Left lung (tissue), 14 donors: ENCODE measurements at places on chromosomes 3 and 15. TPM values are rescaled to one million over a fixed set of nuclear protein-coding genes. Genes with fewer than 3 reads are reported as not detected.

DNA sequence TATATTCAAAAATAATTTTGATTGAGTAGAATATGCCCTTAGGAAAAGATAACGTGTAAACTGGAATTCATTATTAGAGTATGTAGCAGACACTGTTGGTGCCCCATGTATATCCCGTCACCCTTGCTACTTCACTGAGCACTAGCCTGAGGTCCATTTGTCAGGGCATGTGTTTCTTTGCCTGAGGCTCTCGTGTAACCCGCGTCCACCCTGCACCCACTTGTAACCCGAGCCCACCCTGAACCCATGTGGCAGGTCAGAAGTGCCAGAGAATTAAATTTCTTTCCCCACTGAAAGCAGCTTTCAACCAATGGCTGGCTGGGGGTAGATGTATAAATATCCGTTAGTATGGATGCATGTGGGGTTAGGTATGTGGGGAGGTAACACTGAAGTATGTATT is 474.2 kb upstream of the ZNF385D start:
- no peaks in the 10 kb centered on the region for H3K4me1 ChIP-seq
- H3K27me3 ChIP-seq = no peaks in the 10 kb centered on the region
- no peak overlapping the region for H3K4me3 ChIP-seq

- H3K4me1 ChIP-seq = no peaks in the 10 kb centered on the region
- no peaks in the 10 kb centered on the region for H3K36me3 ChIP-seq
These were observed 158.4 kb downstream of the FAM43A start for GRCh38 chr3:194844046-194844445.

GRCh38 chr3:30510596-30510995 is 95.8 kb upstream of the TGFBR2 start:
- no peaks in the 10 kb centered on the region for H3K36me3 ChIP-seq
- no peak overlapping the region for H3K4me3 ChIP-seq
- no peaks in the 10 kb centered on the region for H3K27me3 ChIP-seq
- DNase-seq = no peak
- H3K27ac ChIP-seq = no peak overlapping the region
- peaks cover 4% of the 10 kb centered on the region for H3K4me1 ChIP-seq

Gene CLDN11
- total RNA-seq = 9.9 TPM

Gene ZPLD1
- 0.26 TPM for total RNA-seq

Gene DPPA2
- total RNA-seq = not detected

- no peak overlapping the region for H3K27ac ChIP-seq
- H3K4me3 ChIP-seq = no peak overlapping the region
- H3K36me3 ChIP-seq = no peaks in the 10 kb centered on the region
- DNase-seq = no peak
- no peaks in the 10 kb centered on the region for H3K4me1 ChIP-seq
These were observed 292.6 kb upstream of the DPH6 start for GRCh38 chr15:35838424-35839111.

DNA sequence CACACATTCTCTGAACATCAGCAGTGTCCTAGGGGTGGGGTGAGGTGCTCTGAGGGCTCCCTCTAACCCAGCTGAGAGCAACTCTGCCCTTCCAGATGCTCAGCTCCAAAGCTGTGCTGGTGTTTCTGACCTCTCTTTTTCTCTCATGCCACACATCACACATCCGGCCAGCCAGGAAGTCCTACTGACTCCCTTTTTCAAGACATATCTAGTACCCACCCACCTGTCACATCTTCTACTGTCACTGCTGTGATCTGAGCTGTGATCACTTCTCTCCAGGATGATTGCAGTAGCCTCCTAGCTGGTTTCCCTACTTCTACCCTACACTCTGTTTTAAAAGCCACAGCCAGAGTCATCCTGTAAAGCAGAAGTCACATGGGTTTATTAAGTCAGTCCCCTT is 30.2 kb upstream of the MASP1 start:
- H3K27me3 ChIP-seq = no peaks in the 10 kb centered on the region
- H3K36me3 ChIP-seq = no peaks in the 10 kb centered on the region
- no peak for DNase-seq
- no peaks in the 10 kb centered on the region for H3K4me1 ChIP-seq

DNA sequence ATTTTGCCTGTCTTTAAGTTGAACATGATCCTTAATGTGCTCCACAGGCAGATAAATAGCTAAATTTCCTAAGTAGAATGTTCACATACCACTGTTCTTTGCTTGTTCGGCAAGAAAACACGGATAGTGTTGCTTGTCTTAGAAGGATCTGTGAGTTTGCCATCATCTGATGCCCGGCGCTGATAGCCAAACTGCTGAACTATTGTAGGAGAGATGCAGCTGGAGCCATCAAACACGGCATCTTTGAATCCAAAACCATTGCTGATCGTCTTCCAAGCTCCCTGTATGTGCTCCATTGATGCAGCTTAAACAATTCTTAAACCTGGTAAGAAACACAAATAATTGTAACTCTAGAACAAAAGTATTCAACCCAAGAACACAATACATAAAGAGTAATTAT is 45.5 kb downstream of the RAF1 start:
- H3K27me3 ChIP-seq = no peaks in the 10 kb centered on the region
- H3K4me1 ChIP-seq = peaks cover 30% of the 10 kb centered on the region
- no peak for DNase-seq
- no peak overlapping the region for H3K27ac ChIP-seq
- no peak overlapping the region for H3K4me3 ChIP-seq

- no peak overlapping the region for H3K27ac ChIP-seq
- DNase-seq = no peak
- no peaks in the 10 kb centered on the region for H3K27me3 ChIP-seq
- H3K36me3 ChIP-seq = no peaks in the 10 kb centered on the region
- H3K4me3 ChIP-seq = no peak overlapping the region
- H3K4me1 ChIP-seq = no peaks in the 10 kb centered on the region
These were observed 595.5 kb upstream of the AGTR1 start for GRCh38 chr3:148102156-148102555.

GRCh38 chr3:82633319-82633718 is 871.9 kb upstream of the GBE1 start:
- no peak overlapping the region for H3K27ac ChIP-seq
- H3K36me3 ChIP-seq = no peaks in the 10 kb centered on the region
- H3K4me3 ChIP-seq = no peak overlapping the region
- H3K27me3 ChIP-seq = no peaks in the 10 kb centered on the region
- H3K4me1 ChIP-seq = no peaks in the 10 kb centered on the region

DNA sequence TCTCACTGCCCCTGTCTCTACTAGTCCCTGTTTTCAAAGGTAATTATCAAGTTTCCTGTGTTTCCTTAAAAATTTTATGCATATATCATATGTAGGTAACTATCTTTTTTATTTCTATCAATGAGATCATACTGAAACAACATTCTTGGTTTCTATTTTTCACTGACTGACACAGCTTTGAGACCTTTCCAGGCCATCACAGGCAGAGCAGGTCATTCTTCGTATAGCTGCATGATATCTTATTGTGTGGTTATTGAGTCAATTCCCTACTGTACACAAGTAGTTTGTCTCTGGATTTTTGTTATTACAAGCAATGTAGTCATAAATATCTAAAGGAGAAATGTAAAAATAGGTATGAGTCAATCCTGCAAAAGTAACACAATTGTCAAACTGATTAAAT is 169.6 kb downstream of the CFAP20DC start:
- H3K27ac ChIP-seq = no peak overlapping the region
- no peak for DNase-seq
- no peak overlapping the region for H3K4me3 ChIP-seq
- no peaks in the 10 kb centered on the region for H3K4me1 ChIP-seq
- H3K36me3 ChIP-seq = no peaks in the 10 kb centered on the region

DNA sequence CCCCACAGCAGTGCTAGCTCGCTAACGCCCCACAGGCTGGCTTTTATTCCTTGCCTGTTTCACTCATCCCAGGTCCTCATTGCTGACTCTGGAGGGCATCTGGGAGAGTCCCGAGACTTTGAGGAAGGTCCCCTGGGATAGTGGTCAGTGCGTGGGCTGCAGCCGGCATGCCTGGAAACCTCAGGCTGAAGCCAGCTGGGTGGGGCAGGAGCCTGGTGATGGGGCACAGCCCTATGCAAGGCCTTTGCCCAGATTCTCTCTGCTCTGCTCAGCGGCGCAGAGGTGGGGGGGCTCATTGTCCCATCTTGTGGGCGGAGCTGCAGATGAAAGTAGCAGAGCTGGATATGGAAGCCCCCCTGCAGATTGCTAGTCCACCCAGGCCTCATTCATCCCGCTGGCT is 55.7 kb upstream of the SMAD6 start:
- no peaks in the 10 kb centered on the region for H3K27me3 ChIP-seq
- H3K4me3 ChIP-seq = no peak overlapping the region
- H3K36me3 ChIP-seq = no peaks in the 10 kb centered on the region
- H3K4me1 ChIP-seq = no peaks in the 10 kb centered on the region

Gene TMEM158
- total RNA-seq = 3.6 TPM
